ENCODE measurements at places on chromosomes 5 and 9.

GRCh38 chr5:172097356-172097755 lies 90.7 kb downstream of the STK10 start:
- DNase-seq: no peak

DNA sequence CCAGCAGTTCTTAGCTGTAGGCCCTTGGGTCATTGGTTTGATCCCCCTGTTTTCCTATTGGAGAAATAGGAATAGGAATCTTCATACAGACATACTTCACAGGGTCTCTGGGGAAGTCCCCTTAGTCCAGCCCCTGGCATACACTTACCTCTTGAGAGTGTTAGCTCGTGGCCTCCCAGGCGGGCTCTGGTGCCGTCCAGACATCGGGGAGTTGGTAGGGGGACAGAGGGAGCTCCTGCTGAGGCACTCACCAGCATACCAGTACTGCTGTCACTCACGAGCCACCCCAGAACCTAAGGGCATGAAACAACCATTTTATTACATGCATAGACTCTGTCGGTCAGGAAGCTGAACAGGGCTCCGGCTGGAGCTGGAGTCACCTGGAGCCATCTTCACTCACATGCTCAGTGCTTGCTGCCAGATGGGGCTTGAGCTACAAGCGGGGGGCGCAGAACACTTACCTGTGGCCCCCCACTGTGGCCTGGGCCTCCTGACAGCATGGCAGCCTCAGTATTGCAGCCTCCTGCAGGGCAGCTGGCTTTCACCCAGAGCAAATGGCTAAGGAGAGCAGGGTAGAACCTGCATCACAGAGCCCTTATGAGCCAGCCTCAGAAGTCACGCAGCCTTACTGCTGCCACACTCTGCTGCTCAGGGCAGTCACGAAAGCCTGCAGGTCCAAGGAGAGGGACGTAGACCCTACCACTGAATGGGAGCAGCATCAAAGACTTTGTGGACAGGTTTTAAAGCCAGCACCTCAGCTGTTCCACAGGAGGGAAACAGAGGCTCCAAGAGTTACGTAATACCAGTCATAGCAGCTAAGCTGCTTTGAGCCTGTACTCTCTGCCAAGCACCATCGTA lies 58.3 kb upstream of the ANGPTL2 start:
- no peak for DNase-seq

GRCh38 chr9:99491408-99492158 lies 269.5 kb downstream of the SEC61B start:
- peak; percentile 34 for DNase-seq

DNA sequence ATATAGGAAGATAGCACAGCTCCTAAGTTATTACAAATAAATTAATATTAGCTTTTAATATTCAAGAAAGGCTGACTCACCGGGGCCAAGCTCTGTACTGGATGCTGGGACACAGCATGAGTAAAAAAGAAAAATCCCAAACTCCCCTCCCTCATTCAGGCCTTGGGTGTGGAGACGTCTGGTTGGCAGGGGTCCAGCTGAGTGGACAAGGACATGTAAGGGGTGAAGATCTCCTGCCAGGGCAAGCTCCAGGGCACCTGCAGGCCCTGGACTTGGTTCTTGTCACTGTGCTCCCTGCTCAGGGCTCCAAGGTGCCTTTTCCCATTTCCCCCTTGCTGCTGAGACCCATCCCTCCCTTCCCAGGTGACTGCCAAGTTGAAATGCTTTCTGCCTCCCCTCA lies 388.5 kb downstream of the ENC1 start:
- no peak for DNase-seq

GRCh38 chr5:171418982-171419687 lies at the start of gene FGF18:
FGF18 (plus strand) TSS chr5:171419647; CDS start chr5:171420200, 553 bp downstream.
- DNase-seq: no peak

DNA sequence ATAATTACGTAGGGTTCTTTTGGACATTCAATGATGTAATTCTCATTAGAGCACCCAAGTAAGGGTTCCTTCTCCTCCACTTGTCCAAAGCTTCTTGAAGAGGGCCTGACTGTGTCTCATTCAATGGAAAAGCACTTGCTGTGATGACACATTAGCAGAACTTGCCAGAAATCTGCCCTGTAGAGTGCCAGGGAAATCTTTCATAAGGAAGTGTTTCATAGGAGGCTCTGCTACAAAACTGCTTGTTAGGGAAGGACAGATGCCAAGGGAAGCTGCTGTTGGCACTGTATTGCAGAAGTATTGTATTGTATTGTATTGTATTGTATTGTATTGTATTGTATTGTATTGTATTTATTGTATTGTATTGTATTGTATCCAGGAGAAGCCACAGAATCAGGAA lies 45.5 kb upstream of the MPDZ start:
- no peak for DNase-seq

DNA sequence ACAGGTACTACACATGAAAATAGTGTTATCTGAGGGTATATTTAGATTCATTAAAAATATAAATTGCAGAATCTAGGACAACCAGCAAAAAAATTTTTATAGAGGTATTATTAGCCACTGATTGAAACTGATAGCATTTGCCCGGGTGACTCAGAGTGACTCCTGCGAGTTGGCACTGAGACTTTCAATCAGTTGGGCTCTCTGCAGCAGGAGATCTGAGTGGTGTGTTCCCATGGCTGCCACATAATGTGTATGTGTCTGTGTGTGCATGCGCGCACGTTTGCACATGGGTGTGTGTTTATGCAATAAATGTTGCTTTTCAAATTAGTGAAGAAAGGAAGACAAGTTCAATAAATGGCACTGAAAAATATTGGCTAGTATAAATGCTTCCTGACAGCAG lies 100.1 kb upstream of the MRPS30 start:
- DNase-seq: no peak

DNA sequence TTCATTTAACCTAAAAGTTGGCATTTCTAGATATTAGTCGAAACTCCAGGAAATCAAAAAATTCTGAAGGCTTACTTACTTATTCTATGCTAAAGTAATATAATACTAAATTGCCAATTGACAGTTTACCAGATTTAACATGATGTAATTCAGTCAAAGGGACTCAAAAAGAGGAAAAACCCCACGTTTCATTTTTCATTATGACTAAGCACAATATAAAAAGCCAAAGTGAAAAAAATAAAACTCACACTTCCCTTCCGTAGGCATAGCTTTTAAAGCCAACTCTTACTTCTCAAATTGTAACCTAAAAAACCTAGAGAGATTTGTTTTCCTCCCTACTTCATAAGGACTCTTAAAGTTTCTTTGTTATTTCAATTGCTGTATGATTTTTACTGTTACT lies 146.6 kb downstream of the RAPGEF6 start:
- peak; percentile 21 for DNase-seq

- no peak for DNase-seq
Observed at GRCh38 chr5:172878933-172879752, 45.1 kb downstream of the ERGIC1 start.

DNA sequence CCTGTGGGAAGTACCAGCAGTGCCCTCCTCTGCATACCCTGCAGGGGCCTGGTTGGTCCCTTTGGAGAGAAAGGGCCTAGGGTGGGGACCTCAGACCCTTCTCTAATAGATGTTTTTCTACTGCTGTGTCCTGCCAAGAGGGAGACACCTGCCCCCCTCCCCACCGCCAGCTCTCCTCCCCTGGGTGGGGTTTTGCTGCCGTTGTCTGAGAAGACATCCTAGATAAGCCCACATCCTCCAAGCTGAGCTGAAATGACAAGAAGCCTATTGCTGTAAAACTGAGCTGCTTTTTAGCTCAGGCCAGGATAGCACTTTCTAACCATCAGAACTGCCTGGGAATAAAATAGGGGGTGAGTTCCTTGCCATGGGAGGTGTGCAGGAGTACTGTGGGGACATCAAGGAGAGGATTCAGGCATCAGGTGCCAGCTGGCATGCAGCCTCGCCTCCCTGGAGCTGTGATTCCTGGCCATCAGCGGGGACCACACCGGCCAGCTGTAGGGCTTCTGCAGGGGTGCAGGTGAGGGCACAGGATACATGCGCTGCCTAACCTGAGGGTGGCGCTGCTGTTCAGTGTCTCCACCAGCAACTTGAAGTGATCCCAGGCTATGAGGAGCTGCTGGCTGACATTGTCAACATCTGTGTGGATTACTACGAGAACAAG lies 37.9 kb downstream of the CYFIP2 start:
- DNase-seq: no peak

- DNase-seq: no peak
Observed at GRCh38 chr5:178360222-178360925, 127.8 kb upstream of the PHYKPL start.

DNA sequence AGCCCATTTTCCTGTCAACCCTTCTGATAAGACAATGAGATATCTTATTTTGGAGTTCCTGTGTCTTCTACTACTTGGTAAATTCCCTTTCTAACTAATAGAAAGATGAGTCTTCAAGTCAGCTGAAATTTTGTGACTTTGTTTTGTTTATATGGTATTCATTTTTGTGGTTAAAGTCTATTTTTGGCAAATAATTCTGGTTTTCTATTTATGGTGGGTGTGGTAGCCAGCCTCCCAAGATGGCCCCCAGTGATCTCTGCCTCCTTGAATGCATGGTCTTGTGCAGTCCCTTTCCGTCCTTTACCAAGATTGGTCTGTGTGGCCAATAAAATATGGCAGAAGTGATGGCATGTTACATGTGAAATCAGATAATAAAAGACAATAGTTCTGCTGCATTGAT lies 91.5 kb downstream of the NR3C1 start:
- no peak for DNase-seq

GRCh38 chr5:167743695-167744464 lies 547.6 kb upstream of the WWC1 start:
- no peak for DNase-seq

GRCh38 chr9:113616116-113616515 lies 152.6 kb downstream of the RGS3 start:
- DNase-seq: no peak

- no peak for DNase-seq
Observed at GRCh38 chr9:105713260-105714019, 19.1 kb downstream of the TMEM38B start.

DNA sequence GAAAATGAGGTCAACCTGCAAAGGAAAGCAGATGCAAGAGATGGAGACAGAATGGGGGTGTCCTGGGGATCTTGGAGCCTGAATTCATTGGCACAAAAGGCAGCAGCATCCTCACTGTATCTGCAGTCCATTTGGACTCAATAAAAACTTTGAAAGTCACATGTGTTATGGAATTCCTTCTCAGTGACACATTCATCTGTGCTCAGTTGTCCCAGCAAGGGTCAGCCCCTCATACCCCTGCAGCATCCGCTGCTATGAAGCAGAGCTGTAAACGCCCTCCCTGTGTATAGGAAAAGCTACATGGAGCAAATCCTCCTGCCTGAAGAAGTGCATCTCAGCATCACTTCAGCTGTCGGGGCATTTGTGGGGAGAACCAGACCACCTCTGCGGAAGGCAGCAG lies 14.5 kb upstream of the RARS1 start:
- no peak for DNase-seq

DNA sequence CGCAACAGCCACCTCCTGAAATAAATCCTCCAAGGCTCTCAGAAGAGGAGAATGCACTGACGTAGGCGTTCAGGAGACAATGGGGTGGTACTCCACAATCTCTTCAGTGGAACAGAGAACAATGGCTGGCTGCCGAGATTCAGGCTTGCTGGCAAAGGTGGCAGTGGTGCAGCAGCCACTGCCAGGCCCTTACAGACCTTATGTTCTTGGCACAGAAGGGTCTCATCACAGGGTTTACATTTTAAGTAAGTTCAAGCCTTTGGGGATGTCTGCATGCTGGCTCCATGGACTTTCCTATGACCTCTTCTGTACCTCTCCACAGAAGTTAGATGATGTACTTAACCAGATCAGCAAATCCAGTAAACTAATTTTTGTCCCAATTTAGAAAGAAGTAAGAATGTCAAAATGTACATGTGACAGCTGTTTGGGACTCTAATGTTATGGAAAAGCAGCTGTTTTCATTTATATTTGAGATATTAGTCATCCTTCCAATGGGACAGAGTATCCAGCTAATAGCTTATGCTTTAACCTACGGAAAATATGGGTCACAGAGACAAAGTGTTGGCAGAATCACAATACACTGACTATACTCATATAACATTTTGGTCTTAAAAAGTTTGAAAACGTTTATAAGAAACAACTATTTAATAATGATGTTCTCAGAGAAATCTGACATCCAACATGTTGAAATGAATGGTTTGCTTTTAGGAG lies 180.9 kb downstream of the MAPKAP1 start:
- DNase-seq: no peak

DNA sequence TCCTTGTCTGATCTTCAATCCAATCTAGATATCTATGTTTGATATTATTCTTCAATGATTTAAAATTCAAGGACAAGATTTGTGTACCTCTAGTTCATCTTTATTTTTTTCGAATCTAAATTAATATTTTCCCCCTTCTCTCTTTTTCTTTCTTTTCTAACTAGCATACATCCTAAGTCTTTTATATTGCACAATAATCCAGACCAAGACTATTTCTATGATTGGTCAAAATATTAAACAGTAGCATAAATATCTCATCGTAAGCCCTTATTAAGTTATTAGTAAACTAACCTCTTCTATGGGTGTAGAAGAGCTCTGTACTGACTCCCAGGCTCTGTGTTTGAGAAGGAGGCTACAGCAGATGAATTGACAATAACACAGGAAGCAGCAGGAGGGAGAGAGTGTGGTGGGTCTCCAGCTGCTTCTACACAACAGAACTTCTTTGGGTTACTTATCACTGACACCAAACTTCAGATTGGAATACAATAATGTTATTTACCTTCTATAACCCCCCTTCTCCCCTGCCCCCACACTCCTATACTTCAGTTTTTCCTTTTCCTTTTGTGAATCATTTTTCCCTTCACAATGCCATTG lies 11.9 kb upstream of the PLCXD3 start:
- DNase-seq: no peak

- DNase-seq: no peak
Observed at GRCh38 chr5:147391781-147392180, 118.1 kb downstream of the DPYSL3 start.

GRCh38 chr9:98135938-98136337 lies 16.9 kb upstream of the TRIM14 start:
- DNase-seq: no peak

GRCh38 chr9:37035648-37036370 lies 1.7 kb upstream of the PAX5 start:
- DNase-seq: no peak

DNA sequence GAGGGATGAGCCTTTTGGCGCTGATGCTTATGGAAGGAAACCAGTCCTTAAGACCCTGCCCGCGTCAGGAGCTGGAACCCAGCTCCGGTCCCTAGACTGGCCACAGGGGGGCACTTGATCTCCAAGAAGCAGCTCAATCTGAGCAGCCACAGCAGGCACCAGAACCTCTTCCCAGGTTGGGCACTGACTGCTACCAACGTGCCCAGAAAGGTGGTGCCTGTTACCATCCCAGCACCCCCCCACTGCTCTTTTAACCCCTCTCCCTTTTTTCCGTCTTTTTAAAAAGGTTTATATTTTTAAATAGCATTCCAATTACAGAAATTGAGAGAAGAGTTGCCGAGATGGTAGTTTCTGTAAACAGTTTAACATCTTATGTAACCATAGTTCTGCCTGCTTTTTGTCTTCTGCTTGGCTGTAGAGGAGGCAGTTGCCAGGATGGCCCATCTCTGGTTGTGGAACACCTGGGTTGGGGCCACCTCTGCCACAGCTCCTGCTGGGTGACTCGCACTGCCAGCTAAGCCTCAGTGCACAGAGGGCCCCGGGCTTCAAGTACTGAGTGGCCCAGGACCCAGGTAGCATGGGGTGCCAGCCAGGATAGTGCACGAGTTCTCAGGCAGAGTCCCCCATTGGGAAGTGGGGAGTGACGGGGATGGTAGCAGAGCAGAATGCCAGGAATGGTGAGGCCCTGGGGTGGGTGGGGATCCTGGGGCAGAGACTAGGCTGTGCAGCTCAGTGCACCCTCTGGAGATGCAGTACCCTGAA lies 62.8 kb downstream of the PFDN1 start:
- DNase-seq: peak; percentile 44

All from GM19239 (cell line).